ENCODE measurements at places on chromosomes 11 and 22. TPM values are rescaled to one million over a fixed set of nuclear protein-coding genes. Genes with fewer than 3 reads are reported as not detected.

PGA4 gene
- polyA plus RNA-seq = 1.1 TPM

SCGB1C1 gene
- polyA plus RNA-seq = not detected

DNA sequence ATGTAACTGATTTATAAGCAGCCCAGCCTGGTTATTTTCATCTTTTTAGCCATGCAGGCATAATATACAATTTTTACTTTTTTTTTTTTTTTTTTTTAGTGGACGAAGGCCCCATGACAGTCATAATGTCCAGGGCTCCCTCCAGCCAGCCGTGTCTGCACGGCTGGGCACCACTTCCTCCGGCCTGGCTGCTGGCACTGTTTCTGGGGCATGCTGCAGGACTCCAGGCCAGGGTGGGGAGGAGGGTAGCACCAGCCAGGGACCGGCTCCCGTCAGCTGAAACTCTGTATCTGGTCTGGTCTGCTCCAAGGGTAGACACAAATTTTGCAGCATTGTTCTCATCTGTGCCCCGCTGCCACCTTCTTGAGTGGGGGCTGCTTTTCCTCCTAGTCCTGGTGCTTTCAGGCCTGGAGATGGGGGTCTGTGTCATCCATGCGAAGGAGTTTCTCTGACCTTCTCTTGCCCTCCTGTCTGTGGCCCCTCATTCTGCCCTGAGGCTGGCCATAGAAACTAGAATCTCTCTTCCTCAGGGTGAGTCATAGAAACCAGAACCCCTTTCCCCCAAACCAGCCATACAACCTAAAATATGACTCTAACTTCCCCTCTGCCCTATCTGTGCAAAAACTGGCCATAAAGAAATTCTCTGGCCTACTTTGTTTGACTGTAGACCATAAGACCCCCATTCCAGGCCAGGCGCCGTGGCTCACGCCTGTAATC lies 9.2 kb upstream of the RRP7A start:
- no peak for DNase-seq

DNA sequence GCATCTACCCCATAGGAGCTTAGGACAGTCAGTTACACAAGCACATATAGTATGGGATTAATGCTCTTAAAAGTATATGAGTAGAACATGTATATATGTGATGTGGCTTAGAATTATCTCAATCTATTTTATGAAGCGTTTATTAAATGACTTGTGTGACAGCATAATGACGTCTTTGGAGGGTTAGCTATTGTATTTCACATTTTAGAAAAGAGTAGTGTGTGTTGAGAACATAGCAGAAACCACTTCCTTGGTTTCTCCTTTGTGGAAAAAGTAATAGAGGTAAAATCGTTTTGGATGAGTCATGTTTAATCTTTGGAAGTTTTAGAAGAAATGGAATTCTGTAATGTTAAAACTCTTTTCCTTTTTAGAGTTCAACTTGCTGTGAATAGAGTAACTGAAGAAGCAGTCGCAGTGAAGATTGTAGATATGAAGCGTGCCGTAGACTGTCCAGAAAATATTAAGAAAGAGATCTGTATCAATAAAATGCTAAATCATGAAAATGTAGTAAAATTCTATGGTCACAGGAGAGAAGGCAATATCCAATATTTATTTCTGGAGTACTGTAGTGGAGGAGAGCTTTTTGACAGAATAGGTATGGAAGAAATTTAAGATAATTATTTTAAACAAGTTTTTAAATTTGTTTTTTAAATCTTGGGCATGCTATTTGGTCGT lies 2.4 kb downstream of the CHEK1 start:
- DNase-seq = no peak

- peak; percentile 28 for DNase-seq
Observed at GRCh38 chr11:44833877-44834452, 107.2 kb downstream of the TSPAN18 start.

- DNase-seq = no peak
Observed at GRCh38 chr22:42881982-42882656, 25.0 kb upstream of the ARFGAP3 start.

Measured in urinary bladder (tissue), 4 donors.